IPS DF 6.9 (cell line): ENCODE measurements at places on chromosomes 1 and 21.

- H3K27me3 ChIP-seq = no peaks in the 10 kb centered on the region; the same call in 1 of the 2 replicates
- peak overlapping the region; percentile 62; the same call in 1 of the 2 replicates for H3K4me3 ChIP-seq
- H3K4me1 ChIP-seq = peaks cover 1% of the 10 kb centered on the region; the same call in 1 of the 2 replicates
- no peak overlapping the region for H3K27ac ChIP-seq
- H3K36me3 ChIP-seq = no peaks in the 10 kb centered on the region
- no peak for DNase-seq
Measured at GRCh38 chr1:206909883-206910318, 11.8 kb downstream of the FCMR start.

- H3K36me3 ChIP-seq = no peaks in the 10 kb centered on the region
- no peak overlapping the region for H3K4me3 ChIP-seq
- no peaks in the 10 kb centered on the region for H3K4me1 ChIP-seq
Measured at GRCh38 chr1:25676488-25676887, 59.9 kb downstream of the MAN1C1 start.

- peaks cover 12% of the 10 kb centered on the region; the same call in 1 of the 2 replicates for H3K27me3 ChIP-seq
- no peak overlapping the region for H3K27ac ChIP-seq
- no peak for DNase-seq
- H3K4me3 ChIP-seq = no peak overlapping the region
- no peaks in the 10 kb centered on the region for H3K36me3 ChIP-seq
- 0 out of 2 replicates have a peak, but pooled peaks cover 2% of the 10 kb centered on the region for H3K4me1 ChIP-seq
Measured at GRCh38 chr1:151718011-151718431, 1.4 kb upstream of the CELF3 start.

GRCh38 chr1:226304291-226304955 lies 4.5 kb downstream of the LIN9 start:
- no peak overlapping the region for H3K27ac ChIP-seq
- no peak for DNase-seq
- H3K4me1 ChIP-seq = 0 out of 2 replicates have a peak, but pooled peaks cover 2% of the 10 kb centered on the region
